ENCODE measurements at places on chromosomes 5 and 9.

GRCh38 chr5:57209316-57210040 lies 35.6 kb downstream of the GPBP1 start:
- no peak for DNase-seq

- no peak for DNase-seq
Observed at GRCh38 chr5:158943569-158943968, 156.1 kb downstream of the EBF1 start.

DNA sequence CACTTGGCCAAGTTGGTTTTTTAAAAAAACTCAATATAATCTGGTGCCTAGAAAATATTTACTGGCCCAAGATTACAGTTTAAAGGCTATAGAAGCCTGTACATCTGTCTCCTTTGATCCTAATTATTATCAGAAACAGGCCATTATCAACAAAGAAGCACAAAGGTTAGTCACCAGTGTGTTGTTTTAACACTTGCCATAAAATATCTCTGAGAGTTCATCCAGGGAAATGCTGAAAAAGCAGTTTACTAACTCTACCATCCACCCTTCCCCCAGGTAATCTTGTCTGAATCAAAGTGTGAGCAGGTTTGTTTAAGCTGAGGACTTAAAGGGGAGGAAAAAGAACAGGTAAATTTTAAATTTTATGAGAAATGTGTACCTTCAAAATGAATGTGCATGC lies 13.3 kb upstream of the TRPM6 start:
- DNase-seq, result no peak

GRCh38 chr9:121505903-121506735 lies 6.5 kb upstream of the GGTA1 start:
- DNase-seq, result no peak

DNA sequence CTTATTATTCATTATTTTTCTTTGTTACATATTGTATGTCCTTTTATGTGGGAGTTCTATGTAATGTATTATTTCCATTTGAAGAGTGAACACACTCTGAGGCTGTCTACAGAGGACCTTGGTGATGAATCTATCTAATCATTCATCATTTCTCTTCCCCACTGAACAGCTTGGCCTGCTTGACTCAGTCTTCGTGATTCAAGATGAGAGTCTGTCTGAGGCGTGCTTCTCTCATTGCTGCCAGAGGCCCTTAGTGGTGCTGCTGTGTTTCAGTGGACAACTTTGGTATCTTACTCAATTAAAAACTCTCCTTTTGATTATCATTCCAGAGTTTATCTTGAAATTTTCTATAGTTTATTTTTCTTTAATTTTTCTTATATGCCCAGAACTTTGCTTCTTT lies 318.1 kb upstream of the DAB2 start:
- DNase-seq, result no peak

DNA sequence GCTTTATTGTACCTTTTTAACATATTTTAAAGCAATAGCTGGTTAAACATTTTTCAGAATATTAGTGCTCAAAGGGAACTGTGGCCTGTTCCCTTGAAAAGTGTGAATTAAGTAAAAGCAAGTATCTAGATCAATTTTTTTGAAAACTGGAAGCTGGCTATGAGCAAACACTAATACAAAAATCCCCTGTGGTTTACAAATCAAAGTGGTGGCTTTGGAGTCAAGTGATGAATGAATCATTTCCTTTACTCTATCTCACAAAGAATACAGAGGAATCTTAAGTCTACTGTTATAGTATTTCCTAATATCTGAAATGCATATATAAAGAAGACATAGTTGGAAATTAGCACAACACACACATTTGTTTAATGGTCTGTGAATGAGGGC lies 212.4 kb upstream of the C9orf72 start:
- no peak for DNase-seq

DNA sequence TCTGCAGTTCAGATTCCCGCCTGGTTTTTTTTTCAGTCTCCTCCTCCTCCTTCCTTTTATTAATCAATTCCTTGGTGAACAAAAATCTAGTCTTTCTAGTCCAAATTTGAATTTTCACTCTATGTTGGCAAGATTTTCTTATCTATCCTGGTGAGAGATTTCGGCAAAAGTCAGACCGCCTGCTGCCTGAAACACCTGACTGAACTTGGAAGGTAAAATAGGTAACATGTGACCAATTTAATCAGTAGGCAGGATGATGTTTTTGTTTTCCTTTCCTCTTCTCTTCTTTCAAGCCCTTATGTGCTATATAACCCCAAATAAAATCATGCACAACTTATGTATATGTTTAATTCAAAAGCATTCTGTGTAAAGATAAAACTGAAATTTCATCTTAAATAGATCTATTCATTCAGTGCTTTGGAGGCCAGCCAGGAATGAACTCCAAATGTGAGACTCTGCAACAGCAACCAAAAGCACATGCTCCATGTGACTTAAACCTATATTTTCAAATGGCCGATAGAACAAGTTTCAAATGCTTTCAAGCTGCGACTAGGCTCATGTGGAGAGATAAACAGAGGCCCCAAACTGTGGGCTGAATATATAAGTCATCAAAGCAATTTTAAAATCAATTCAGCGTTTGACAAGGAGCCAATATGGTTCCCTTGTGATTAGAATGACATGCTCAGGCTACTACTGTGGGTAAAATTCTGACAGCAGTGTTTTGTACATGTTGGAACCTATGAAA lies 100.4 kb upstream of the SEMA6A start:
- no peak for DNase-seq

DNA sequence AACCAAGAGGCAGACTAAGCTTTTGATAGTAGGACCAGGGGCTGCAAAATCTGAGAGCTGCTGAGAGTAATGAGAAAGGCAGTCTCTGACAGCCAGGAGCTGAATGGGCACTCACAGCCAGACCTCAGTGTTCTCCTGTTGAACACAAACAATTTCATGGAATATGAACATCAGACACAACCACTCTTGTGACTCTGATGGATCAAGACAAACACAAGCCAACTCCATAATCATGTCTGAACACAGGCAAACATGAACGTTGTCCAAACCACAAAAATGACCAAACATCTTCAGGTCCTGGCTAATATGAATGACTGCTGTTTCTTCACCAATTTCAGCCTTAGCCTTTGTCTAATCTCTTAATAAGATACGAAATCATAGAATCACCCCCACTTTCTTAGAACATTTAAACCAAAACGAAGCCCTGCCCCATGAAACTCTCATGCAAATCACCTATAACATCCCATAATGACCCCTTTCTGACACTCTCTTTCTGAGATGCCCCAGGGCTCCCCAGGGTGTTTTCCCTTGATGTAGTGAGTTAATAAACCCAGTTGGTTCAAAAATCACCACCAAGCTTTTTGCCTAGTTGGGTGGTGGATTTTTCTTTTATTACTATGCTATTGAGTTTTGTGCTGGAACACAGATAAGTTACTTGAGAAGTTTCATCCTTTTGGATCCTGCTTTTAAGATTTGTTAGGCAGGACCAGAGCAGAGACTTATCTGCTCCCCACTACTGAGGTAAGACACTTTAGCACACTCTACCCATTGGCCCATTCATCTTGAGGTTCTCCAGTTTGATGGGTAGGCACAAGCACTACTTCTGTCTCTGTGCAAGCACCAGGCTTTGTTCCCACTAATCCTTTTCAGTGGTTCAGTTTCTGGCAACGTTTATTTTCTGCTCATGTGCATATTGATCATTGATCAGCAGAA lies 5.9 kb upstream of the ERAP2 start:
- no peak for DNase-seq

- no peak for DNase-seq
Observed at GRCh38 chr5:50898966-50899365, 232.5 kb downstream of the PARP8 start.

- no peak for DNase-seq
Observed at GRCh38 chr5:72046106-72046505, 61.2 kb upstream of the MAP1B start.

- DNase-seq, result peak; percentile 82
Observed at GRCh38 chr9:137454145-137454596, 5.0 kb downstream of the NSMF start.

GRCh38 chr9:98790842-98791607 lies 5.3 kb downstream of the ANKS6 start:
- peak; percentile 71 for DNase-seq

- no peak for DNase-seq
Observed at GRCh38 chr5:52339285-52339684, 448.4 kb upstream of the ITGA1 start.

GRCh38 chr5:178469975-178470759 lies 120.0 kb downstream of the COL23A1 start:
- peak; percentile 34 for DNase-seq
